Anterior cingulate cortex (tissue), 58 donors: ENCODE measurements at places on chromosomes 6 and 20.

DNA sequence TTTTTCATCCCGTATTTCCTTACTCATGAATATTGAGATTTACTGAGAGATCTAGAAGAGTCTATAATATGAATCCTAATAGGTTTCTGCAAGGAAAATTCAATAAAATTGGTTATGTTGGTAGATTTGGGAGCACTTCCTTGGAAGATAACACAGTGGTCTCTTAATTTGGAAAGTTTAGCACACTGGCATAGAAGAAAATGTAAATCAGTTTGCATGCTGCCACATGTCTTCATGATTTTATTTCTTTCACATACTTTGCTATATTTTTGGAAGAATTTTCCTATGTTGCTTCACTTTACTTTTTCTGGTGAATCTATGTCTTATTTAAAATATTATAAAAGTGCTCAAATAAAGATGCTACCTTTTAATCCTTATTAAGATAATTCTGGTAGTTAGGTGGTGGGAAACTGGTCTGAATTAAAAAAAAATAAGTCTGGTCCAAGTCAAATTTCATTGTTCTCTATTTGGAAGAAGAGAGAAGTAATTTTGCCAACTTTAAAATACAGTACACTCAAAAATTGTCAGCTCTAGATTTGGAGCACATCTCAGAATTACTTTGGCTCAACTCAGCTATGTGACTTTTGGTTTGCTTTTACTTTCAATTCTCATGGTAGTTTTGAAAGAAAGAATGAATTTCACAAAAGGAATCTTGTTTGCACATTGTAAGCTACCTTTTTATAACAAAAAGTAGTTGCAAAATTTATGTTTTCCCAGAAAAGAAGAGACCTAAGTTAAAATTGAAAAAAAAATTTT, 197.3 kb downstream of the CENPW start:
- DNase-seq = no peak

DNA sequence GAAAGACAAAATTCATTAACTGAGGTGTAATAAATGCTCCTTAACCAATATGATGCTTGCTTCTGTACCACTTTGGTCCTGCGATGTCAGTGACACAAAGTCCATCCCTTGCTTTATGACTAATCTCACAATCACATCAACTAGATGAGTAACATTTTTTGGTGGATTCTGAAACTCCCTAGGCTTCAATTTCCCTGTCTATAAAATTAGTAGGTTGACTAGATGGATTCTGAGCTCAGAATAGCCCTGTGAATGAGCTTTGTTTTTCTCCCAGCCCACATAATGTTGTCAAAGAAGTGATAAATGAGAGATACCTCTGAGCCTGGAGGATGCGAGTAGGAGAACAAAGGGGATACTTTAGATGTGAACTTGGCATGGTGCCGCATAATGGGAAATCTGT, 9.1 kb downstream of the TXLNB start:
- DNase-seq = no peak

DNA sequence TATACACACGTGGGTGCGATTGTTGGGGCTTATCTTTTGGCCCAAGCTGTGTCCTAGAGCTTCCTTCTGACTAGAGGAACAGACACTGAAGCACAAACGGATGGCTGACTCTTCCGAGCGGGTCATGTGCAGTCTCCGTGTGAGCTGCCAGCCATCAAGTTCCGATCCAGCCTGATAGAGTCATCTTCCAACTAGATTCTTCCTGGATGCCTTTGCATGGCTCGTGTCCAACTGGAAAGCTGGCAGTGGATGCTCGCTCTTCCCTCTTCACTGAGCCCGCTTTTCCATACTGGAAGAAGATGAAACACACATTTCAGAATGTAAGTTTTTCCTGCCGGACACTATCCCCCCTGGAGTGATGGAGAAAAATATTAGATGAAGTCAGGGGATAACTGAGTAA, 148.1 kb downstream of the SCML4 start:
- no peak for DNase-seq

- no peak for DNase-seq
Measured at GRCh38 chr6:89745716-89746115, 73.9 kb downstream of the MDN1 start.

- no peak for DNase-seq
Measured at GRCh38 chr6:110358553-110359160, 508 bp upstream of the METTL24 start.

GRCh38 chr6:153424719-153425400, 293.8 kb upstream of the RGS17 start:
- DNase-seq = no peak

DNA sequence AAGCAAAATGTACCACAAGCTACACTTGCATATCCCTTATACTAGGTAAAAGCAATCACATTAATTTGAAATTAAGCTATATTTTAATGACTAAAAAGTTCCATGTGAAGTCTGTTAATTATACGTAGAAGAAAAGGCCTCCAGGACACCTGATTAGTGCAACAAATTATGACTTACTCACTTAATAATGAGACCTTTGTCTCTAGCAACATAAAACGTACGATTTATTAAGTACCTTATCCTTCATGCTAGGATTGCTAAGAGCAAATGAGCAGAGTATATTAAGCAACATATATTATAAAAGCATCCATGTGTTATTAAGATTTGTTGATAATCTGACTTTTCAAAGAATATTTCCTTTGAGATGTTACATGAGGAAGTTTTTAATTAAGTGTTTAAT, 2.5 kb downstream of the BMP5 start:
- no peak for DNase-seq

- DNase-seq = no peak
Measured at GRCh38 chr6:2693231-2693630, 57.5 kb downstream of the MYLK4 start.

DNA sequence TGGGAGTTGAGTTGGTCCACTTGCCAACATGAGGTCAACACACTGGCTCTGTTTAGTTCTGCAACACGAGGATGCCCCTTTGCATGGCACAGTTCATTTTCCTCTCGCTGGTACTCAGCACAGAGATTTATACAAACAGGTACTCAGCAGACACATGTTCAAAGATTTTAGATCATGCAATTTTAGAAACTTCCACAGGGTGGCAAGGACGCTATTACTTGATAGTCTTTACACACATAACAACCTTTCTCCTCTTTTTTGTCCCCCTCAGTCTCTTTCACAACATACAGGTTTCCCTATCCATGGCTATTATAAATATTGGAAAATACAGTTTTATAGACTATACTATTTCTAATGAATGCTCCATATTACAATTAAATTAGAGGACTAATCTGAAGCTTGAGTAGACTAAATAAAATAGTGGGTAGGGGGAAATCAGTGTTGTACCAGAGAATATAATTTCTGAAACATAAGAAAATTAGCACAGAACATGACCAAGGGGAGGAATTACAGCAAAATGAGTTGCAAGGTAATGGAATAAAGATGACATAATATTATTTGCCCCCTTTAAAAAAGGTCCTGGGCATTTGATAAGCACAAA, 331.8 kb upstream of the BTBD3 start:
- DNase-seq = no peak

DNA sequence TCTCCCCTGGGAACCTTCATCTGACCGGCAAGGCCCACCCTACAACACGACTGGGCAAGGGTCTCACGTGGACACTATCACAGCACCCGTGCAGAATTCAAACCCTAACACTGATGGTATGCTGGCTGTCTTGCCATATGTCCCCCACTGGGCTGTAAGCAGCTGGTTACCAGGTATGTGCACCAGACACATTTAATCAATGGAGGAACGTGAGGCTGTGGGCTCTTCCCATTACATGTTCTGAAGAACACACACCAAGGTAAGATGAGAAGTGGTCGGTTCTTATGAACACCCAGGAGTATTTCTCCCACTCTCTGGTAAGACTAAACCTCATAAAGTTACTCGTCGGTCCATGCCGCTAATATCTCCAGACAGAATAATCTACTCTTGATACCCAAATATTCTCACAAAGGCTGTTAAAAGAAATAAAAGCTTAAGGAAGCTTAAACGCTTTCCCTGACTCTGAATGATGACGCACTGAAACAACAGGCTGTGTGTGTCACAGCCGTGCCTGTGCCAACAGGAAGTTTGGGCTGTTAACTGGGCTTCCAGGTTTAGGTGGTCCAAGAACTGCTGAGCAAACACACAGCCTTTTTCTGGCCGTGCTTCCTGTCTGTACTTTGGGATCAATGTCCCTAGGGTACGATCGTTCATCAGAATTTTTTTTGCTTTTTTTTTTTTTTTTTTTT, 75.3 kb downstream of the SLC23A2 start:
- DNase-seq = no peak

DNA sequence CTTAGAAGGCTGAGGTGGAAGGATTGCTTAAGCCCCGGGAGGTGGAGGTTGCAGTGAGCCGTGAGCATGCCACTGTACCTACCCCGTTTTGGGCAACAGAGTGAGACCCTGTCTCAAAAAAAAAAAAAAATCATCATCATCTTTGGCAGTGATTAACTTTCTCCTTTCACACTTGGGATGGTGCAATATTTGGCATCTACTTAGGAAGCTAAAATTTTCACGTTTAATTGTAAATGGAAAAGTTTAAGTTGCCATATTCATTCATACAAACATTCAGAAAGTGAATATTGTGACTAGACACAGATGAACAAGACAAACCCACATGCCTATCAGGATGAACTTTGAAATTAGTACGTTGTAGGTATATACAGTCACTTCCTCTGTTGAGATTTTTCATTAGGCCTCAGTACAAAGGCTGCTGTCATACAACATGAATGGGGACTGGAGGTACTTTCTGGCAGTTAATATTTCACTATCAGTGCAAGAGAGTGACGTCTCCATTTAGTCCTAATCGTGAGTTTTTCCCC, 10.3 kb downstream of the TOP1 start:
- no peak for DNase-seq

DNA sequence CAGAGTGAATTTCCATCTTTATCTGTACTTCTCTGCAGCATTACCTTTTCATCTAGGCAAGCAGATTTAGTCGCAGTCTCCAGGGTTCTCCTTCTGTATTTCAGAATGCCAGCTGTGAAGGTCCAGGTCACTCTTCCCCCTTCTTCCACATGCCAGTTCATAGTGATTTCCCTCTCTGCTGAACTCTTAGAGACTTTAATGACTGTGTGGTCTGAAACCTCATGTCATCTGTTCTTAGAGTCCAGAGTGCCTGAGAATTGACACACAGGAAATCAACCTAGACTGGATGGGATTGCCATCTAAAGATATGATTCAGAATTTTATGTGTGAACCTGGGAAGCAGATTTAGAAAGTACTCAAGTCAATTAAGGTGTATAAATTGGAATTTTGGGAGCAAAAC, 248.1 kb downstream of the TPBG start:
- DNase-seq = no peak

DNA sequence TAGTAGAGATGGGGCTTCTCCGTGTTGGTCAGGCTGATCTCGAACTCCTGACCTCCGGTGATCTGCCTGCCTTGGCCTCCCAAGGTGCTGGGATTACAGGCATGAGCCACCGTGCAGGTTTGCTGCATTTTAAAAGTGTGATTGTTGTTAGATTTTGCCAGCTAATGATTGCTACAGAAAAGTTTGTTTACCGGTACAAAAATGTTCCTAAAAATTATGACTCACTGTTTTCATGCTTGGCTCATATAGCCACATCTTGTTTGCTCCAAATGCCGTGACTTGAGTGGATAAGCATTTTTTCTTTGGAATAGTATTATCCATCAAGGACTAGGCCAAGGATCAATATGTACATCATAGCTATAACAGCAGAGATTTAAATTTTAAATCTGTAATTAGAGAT, 24.3 kb downstream of the LRRN4 start:
- DNase-seq = no peak

GRCh38 chr6:74879976-74880375, 325.9 kb downstream of the COL12A1 start:
- DNase-seq = no peak

DNA sequence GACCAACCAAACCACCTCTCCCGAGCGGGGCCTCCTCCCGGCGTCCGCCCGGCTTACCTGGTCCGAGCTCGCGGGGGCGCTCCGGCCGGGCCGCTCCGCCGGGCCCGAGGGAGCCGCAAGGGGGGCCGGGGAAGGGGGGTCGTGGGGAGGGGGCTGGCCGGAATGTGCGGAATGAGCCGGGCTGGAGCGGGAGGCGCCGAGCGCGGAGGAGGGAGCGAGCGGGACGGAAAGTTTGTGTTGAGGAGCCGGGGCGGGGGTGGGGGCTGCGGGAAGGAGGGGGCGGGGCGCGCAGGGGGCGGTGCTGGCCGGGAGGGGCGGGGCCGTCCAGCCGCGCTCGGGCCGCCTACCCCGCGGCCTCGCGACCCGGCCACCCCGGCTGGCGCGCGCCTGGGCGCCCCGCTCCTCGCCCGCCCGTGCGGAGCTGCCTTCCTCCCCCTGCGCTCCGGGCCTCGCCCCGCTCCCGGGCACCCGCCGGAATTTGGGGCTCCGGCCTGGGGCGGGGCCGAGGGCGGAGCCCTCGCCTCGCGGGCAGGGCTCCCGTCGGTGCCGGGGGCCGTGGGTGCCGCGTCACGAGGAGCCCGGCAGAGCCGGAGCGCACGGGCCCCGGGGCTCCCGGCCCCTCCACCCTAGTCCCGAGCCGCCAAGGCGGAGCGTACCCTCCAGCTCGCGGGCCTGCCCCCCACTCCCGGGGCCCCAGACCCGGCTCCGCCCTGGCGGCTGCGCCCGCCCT, at the start of gene TEAD3:
TSS of gene TEAD3 (minus strand) at position 239 of the 730 bp plus-strand sequence.
- no peak for DNase-seq

DNA sequence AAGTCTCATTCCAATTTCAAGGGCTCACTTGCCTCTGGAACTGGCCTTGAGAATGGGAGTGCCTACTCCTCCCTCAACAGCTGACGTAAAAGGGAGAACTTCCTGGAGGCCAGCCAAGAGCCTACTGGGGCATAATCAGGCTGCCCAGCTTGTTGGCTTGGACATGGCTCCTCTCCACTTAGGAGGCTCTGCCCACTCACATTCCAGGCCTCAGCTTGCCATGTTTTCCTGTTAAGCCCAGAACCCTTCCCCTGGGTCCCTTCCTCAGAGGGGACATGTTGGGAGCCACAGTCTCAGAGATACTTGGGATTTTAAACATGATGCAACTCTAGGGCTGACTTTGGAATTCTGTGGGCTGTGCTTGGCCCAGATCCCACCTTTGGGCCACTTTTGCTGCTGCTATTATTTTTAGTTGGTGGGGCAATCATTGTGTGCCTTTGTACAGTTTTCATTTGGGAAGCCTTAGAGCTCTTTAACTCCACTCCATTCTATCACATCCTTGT, 31.5 kb upstream of the ADTRP start:
- peak; percentile 47 for DNase-seq

GRCh38 chr20:49985617-49986016, 2.8 kb downstream of the SNAI1 start:
- no peak for DNase-seq

DNA sequence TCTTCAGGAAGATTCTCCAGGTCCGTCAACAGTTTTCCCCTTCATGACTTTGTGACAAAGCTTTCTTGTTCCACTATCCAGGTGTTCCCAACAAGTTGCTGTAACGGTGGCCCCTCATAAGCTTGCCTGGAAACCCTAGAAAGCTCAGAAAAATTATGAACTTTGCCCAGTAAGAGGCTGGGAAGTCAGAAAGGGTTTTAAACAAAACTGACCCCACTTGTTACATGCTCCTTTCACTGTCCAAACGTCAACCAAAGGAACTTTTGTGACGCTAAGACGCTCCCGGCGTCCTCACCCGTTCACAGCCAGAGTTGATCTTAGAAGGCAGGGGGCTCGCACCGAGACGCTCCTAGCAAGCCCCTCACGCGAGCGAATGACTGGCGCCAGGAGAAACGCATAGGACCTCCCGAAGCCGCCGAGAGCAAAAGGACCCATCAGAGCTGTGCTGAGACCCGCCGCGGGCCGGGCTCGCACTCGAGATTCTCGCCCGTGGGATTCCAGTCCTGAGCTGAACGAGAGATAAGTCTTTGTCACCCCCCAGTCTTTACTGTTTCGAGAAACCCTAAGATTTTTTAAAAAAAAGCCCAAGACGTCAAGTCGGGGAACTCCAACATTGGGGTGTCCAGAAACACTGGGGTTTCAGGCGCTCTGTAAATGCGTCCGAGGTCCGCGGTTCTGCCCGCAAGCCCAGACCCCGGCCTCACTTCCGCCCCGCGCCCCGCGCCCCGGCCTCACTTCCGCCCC, 544 bp upstream of the ACAT2 start:
- peak; percentile 37 for DNase-seq
